Fibroblast of skin of scalp (primary cell): ENCODE measurements at places on chromosomes 4 and X.
A peak's percentile ranks its signal among the peaks of the same experiment; 100 is the strongest.

DNA sequence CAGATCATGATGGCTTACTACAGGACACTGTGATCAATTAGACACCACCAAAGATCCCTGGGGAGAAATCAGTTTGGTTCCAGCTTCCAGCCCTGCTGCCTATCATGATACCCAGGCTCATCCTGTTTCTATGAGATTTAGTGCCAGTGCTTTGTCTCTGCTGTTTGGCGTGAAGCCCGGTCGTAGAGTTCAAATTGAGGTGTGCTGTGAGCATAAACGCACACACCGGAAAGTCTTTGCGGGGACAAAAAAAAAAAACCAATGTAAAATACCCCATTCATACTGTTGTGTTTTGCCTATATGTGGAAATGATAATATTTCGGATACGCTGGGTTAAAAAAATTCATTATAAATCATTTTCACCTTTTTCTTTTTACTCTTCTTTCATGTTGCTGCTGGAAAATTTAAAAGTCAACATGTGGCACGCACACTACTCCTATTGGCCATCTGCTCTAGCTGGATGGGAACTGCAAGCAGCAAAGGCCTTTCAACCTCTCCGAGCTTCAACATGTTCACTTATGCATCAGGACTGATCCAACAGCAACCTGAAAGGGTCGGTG is 607 bp upstream of the DKC1 start:
- DNase-seq: no peak

- no peak for DNase-seq
Observed at GRCh38 chr4:113040793-113041192, 8.7 kb upstream of the ANK2 start.

GRCh38 chr4:35818520-35818919 is 425.8 kb downstream of the ARAP2 start:
- no peak for DNase-seq

DNA sequence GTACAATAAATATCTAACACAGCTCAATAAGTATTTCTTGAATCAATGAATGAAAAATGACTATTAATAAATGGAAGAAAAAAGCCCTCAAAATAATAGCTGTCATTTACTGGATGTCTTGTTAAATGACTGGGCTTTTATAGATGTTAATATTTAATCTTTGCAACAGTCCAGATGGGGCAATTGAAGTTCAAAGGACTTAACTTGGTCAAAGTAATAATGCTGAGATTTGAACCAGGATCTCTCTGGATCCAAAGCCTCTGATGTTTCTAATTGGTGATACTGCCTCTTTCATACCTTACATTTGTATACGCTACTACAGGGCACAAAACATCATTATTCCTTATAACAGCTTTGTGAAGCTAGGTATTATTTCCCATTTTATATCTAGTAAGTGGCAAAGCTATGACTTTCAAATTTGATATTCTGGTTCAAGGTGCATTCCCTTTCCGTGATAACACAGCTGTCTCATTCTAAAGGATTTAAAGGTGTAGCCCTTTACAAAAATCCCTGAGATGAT is 72.6 kb downstream of the DCK start:
- no peak for DNase-seq

- no peak for DNase-seq
Observed at GRCh38 chr4:40261231-40262076, 64.6 kb downstream of the RHOH start.

- peak; percentile 36 for DNase-seq
Observed at GRCh38 chrX:130575831-130576389, 174.1 kb downstream of the RBMX2 start.

DNA sequence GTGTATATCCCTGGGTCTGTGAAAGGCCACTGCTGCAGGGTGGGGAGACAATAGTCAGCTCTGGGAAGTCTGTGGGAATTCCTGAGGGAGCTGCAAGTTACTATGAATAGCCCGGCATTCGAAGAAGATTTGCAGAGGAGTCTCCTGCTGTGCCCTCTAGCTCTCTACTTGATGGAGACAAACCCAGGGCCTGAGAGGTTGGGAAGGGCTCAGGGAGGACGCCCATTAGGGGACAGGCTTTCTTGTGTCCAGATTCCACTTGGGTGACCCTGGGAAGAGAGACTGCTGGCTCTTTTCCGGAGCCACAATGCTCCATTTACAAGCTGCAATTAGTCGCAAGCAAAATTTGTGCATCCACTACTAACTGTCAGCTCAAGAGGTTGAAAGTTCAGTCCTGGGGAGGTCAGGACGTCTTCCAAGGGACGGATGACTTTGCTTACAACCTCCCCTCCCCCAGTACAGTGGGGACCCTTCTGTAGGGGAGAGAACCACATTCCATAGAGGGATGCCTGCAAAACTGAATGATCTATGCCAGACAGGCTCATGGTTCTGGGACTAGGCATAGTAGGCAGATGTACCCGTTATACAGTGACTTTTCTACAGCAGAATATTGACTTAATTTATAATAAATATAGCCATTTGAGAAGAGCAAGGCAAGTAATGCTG is 48.2 kb upstream of the PHOX2B start:
- peak; percentile 9 for DNase-seq

- peak; percentile 47 for DNase-seq
Observed at GRCh38 chrX:39950018-39950688, 147.6 kb downstream of the BCOR start.

DNA sequence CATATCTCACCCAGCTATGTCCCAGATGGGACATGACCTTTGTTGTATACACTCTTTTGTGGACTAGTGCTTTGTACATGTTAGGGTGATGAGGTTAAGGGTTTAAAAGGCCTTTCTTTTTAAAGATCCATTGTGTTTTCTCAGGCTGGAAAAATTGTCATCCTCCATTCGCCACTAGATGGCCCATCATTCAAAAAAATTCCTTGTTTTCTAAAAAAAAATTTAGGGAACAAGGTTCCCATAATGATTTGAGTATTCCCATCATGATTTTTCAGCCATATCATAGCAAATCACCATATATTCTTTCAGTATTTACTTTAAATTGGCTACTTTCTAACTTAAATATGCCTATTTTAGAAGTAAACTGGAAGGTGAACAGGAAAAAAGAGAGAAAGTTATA is 91.9 kb upstream of the TMEM164 start:
- no peak for DNase-seq

- DNase-seq: peak; percentile 43
Observed at GRCh38 chrX:133850399-133850798, 135.0 kb downstream of the GPC3 start.

GRCh38 chr4:78131403-78131802 is 74.3 kb downstream of the FRAS1 start:
- DNase-seq: peak; percentile 83

DNA sequence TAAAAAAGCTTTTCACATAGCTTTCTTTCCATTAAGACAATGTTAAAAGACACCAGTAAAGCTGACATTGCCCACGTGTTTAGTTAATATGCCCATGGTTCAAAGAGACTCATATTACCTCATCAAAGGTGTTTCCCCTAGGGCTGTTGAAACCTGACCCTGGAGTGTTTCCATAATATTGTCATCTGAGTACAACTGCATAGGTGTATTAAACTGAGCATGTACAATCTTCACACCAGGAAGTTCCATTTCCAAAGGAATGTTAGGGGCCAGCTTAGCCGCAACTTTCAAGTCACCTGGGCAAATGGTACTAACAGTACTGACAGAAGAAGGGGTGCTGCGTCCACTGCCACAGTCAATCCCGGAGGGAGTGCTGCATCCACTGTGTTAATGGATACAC is 27.1 kb downstream of the PDLIM3 start:
- no peak for DNase-seq

DNA sequence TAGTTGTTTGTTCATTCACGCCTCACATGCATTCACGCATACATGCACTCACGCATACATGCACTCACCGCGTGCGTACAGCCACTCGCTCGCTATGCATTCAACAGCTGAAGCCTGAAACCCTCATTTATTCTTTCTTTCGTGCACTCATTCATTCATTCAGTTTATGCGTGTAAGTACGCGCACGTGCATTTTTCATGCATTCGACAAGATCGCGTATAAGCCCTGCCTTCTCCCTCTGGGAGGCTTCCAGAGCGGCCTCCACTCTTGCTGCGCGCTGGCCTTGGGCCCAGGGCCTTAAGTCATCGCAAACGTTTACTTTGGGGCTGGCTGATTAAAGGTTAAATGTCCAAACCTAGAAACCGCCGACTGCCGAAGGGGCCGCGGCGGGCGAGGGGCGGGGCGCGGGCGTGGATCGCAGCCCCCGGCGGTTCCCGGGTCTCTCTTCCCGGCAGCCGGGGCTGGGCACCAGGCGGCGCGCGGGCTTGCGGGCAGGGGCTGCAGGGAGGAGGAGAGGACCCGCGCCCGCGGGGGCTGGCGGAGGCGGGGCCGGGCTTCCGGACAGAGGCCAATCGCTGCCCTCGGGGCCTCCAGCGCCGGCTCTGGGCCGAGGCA is at the start of gene GYG2:
TSS of gene GYG2 (plus strand) at position 587 of the 615 bp plus-strand sequence. CDS start 1,259 bp downstream, outside the sequence.
- peak; percentile 28 for DNase-seq

GRCh38 chr4:152610131-152610530 is 69.7 kb downstream of the TMEM154 start:
- no peak for DNase-seq

DNA sequence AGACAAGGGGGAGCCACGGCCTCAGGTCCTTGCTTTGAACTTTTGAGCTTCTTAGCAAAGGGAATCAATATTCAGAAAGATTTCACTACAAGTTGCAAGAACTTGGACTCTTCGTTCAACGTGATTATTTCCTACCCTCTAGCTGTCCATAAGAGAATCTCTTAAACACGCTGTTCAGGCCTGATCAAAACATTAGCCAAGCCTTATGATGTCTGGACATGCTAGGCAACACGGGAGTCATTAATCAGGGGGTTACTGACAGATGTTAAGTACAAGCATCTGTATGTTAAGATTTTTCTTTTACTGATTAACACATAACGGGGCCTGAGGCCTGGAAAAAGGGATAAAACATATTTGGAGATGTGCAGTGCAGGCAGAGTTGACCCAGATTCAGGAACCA is 138.9 kb upstream of the IL1RAPL2 start:
- DNase-seq: no peak

- peak; percentile 23 for DNase-seq
Observed at GRCh38 chr4:137610960-137611359, 78.7 kb upstream of the PCDH18 start.

- no peak for DNase-seq
Observed at GRCh38 chr4:137455647-137456321, 76.5 kb downstream of the PCDH18 start.

GRCh38 chr4:74376888-74377483 is 12.0 kb downstream of the EREG start:
- DNase-seq: peak; percentile 72

DNA sequence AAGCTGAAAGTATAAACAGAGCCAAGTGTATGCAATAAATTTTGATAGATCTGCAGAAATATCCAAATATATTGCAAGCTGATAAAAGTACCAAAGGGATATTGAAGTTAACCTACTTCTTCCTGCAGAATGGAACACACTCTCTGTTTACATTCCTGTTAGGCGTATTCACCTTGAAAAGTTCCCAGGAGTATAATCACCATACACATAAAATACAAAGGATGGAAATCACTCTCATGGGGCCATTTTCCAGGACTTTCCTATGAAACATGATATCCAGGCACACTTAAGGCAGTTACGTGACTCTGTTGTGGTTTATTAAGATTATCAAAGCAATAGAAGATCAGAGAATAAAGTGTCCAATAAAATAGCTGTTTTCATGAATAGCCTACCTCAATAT is 1142.3 kb downstream of the NLGN4X start:
- DNase-seq: no peak

DNA sequence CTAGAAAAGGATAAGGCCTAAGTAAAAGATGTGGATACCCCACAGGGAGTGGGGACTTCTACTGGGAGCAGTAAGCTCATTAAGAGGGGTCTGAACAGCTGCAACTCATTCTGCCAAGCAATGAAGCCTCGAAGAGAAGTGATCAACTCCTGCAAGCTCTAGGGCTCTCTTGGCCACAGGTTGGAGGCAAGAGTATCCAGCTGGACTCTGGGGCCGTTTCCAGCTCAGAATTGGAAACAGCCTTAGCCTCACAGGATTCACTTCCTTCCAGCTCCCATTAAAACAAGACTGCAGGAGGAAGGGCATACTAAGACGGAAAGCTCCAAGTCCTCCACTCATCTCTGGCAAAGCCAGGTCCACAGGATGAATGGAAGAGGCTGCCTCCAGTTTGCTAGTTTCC is 126.3 kb downstream of the ATG4A start:
- DNase-seq: no peak

DNA sequence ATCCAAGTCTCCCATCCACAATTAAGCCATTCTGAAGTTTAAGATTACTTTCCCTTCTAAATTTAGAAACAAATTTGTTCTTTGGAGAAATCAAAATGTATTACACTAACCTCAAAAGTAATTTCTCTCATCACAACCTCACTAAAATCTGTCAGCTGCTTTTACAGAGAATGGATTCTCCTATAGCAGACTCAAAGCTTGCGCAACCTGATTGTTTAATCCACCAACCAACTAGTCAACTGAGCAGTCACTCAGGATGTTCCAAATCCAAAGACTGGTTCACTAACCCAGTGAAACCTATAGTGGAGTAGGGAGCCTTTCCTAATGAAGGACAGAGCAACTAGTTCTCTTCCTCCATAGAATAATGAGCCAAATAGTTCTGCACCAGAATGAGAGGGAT is 44.3 kb downstream of the RCHY1 start:
- no peak for DNase-seq

DNA sequence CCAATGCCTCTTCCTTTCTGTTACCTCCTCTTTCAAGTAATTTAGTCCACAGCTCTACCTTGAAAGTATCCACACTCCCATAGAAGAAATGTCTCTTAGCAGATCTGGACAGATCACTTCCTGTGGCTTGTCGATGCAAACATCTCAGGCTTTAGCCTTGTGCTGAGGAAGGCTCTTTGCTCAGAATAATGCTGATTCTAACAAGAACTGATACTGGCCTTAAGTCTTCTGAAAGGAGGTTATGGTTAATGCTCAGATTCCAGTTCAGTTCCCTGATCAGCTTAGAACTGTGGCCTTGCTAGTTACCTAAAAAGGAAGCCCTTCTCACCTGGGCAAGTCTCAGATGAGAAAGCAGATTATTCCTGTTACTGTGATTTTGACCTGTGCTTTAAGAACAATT is 230.1 kb upstream of the FAT4 start:
- no peak for DNase-seq

DNA sequence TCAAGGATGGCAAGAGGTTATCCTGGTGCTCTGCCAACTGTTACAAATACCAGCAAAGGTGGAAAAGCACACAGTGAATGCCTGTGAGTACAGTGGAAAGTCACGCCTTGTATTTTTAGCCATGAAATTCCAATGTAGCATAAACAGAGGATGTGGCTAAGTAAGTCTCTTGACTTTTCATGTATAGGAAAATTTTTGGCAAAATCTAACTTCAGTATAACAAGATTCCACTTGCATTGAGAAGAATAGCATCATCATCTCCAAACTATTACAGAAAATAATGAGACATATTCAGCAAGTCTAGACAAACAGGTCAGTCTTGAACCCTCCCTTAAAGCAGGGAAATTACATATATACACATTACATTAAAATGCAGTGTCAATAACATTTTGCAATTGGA is 7.9 kb downstream of the SLC10A6 start:
- no peak for DNase-seq

DNA sequence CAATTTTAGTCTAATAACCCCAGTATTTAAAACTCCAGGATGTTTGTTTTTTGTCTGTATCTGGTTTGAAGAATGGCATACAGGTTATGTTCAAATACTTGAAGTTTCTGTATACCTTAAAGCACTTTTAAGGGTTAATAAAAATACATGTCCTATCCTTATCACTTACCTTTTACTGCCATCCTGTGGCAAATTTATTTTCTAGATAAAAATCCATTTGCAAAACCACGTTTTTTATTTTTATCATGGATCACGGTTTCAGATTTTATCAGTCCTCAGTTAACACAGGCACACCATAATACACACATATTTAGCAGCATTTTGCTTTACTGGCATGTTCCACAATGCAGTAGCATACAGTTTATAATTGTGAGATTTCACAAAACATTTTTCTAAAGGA is 113.3 kb upstream of the H2AZ1 start:
- no peak for DNase-seq
